Stimulated activated CD4-positive, alpha-beta T cell treated with anti-CD3 and anti-CD28 coated beads, Interleukin-15, amount 100 ng/mL, for 1 hour (primary cell): ENCODE measurements at places on chromosomes 4 and X.
A peak's percentile ranks its signal among the peaks of the same experiment; 100 is the strongest.

DNA sequence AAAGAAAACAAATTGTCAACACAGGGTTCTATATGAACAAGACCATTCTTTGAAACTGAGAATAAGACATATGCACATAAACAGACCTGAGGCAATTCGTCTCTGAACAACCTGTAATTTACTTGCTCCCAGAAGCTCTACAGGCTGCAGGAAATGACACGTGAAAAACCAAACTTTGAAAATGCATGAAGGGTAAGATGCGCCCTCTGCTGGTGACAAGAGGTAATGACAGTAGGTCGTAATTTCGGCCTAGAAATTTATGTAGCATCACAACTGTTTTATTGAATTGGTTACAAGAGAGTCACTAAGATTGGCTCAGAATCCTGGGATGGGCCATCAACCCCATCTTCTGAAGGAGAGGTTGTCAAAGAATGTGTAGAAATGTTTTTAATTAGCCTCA is 276.5 kb downstream of the PPP4R3C start:
- DNase-seq, result no peak

DNA sequence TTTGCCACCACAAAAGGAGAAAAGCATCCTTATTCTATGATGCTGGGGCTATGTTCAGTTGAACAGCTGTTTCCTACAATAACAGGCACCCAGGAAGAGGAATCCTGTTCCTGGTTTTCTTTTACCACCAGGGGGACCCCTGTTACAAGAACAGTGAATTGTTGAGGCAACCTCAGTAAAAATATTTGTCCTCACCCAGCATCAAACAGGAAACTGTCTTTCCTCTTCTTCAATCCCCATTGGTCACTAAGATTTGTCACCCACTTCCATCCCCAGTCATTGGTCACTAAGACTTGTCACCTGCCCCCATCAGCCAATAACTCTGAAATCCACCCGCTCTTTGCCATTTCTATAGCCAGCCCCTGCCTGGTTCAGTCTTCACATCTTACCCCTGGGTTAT is 143.5 kb upstream of the GALNT7 start:
- no peak for DNase-seq

DNA sequence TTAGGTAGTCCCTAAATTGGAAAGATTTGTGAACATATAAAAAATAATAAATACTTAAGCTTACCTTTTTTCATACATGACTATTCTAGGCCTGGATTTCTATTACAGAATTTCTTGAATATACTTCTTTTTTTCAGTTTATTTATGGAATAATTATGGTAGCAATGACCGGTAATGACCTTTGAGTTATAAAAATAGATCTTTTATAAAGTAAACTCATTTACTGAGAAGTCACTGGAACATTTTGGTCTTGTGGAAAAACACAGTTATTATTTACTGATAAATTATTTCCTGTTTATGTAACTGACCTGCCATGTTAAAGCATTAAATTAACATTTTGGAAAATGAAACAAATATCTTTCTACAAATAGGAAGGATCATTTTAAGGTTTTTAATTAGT is 80.4 kb upstream of the RASGEF1B start:
- no peak for DNase-seq

DNA sequence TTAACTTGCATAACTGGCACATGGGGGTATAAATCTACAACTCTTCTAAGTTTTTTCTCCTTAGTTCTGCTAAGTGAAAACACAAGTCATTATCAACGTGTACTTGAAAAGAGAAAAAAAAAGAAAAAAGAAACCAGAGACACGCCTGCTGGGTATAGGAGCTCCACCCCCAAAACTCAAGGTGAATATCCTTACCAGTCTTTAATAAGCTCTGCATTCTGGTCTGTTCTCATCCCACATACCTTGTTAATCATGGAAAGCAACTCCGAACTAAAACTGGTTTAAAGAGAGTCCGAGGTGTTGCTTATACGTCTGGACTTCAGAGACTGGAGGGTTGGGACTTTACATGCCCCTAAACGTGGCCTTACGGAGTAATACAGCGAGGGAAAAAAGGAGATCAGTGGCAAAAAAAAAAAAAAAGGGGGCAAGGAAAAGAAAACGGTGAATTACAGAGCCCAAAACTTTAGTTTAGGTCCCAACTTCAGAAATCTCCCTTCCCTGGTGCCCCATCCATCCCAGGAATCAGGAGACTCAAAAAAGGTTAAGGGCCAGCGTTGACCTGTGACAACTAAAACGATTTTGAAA is 1.0 kb downstream of the PGRMC2 start:
- no peak for DNase-seq

GRCh38 chrX:120536061-120536460 is 24.7 kb downstream of the CUL4B start:
- DNase-seq, result no peak

DNA sequence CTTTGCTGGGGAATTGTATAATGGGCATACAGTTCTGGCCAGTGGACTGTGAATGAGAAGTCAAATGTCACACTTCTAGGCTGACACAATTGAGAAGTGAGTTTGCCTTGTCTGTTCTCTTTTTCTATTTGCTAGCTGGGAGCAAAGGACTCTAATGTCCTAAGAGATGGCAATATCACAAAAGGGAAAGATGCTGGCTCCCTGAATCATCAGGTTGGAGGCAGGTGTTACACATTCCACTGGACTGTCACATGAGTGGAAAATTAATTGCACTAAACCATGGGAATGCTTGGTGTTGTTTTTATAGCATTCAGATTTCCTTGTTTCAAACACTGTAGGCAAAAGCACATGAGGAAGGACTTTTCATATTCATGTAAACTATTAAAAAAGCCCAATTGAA is 388.3 kb downstream of the ADAM29 start:
- DNase-seq, result no peak

DNA sequence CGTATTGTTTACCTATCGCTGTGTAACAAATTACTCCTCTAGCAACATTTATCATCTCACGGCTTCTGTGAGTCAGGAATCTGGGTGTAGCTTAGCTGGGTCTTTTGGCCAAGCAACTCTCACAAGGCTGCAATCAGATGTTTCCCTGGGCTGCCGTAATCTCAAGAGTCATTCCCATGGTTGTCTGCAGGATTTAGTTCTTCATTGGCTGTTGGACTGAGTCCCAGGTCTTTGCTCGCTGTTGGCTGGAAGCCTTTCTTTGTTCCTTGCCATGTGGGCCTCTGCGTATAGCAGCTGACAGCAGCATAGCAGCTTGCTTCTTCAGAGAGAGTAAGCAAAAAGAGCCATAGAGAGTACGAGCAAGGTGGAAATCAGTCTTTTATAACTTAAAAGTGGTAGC is 16.8 kb downstream of the POLR2B start:
- no peak for DNase-seq

DNA sequence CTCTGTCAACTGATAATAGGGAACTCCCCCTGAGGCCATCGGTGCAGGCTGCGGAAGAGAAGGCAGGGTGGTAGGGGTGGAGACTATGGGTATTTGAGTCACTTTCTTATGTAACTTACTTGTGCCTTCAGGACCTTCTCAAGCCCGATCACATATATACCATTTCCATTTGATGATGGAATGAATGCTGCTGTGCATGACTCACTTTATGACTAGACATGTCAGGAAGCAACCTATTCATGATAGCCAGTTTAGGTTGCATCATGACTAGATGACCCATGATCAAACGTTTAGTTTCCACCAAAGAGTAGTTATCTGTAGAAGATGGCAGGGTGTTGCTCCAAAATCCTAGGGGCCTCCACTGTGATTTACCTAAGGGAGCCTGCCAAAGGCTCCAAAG is 435.5 kb downstream of the DTHD1 start:
- no peak for DNase-seq

- DNase-seq, result no peak
Measured at GRCh38 chr4:181319629-181320028, 923.6 kb upstream of the TENM3 start.

GRCh38 chr4:76003620-76004019 is 3.7 kb downstream of the CXCL9 start:
- DNase-seq, result no peak

DNA sequence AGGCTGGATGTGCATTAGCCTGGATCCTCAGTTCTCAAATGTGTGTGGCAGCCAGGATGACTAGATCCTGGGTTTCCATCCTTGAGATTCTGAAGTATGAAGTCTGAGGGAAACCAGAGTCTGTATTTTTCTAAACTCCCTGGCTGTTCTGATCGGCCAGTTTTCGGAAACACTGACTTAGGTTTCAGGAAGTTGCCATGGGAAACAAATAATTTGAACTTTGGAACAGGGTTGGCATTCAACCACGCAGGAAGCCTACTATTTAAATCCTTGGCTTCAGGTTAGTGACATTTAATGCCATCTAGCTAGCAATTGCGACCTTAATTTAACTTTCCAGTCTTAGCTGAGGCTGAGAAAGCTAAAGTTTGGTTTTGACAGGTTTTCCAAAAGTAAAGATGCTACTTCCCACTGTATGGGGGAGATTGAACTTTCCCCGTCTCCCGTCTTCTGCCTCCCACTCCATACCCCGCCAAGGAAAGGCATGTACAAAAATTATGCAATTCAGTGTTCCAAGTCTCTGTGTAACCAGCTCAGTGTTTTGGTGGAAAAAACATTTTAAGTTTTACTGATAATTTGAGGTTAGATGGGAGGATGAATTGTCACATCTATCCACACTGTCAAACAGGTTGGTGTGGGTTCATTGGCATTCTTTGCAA is 67.6 kb downstream of the PDGFRA start:
- DNase-seq, result no peak

- DNase-seq, result no peak
Measured at GRCh38 chr4:77800483-77801259, 18.5 kb downstream of the CNOT6L start.

- DNase-seq, result no peak
Measured at GRCh38 chrX:13028871-13029636, 15.4 kb downstream of the FAM9C start.

- no peak for DNase-seq
Measured at GRCh38 chr4:42411803-42412202, 14.5 kb downstream of the SHISA3 start.

- DNase-seq, result no peak
Measured at GRCh38 chr4:166335256-166335938, 462.4 kb downstream of the TLL1 start.

DNA sequence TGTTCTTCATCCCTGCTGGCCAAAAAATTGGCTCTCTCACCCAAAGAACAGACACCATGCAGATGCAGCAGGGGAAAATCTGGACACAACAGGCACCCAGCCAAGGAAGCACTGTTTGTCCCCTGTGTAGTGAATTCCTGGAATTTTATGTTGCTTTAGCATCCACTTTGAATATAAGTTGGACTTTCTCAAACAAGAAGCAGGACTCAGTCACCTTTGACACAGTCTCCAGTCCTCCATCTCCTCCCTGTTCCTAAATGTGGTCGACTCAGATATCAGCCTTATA is 11.8 kb downstream of the ZNF182 start:
- no peak for DNase-seq

DNA sequence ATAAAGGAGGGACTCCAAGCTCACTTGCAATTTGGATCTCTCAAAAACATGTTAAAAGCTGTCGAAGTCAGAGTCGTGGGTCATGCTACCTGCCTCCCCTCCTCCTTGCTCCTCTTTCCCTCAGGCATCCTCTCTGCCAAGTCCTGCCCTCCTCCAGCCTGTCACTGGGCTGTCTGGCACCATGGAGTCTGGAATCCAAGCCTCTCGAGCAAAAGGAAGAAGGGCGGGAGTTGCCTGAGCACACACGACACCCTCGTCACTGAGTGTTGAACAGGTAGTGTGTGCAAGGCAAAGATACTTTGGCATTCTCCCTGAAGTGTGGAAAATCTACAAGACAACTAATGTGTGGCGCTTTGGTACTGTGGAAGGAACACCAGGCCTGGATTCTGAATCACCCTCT is 62.2 kb downstream of the HAUS3 start:
- DNase-seq, result no peak

- DNase-seq, result no peak
Measured at GRCh38 chr4:22881411-22881810, 188.7 kb downstream of the GBA3 start.

- no peak for DNase-seq
Measured at GRCh38 chr4:182853731-182854330, 63.4 kb downstream of the DCTD start.

GRCh38 chr4:39044364-39044955 is 12.3 kb upstream of the TMEM156 start:
- peak; percentile 93 for DNase-seq

DNA sequence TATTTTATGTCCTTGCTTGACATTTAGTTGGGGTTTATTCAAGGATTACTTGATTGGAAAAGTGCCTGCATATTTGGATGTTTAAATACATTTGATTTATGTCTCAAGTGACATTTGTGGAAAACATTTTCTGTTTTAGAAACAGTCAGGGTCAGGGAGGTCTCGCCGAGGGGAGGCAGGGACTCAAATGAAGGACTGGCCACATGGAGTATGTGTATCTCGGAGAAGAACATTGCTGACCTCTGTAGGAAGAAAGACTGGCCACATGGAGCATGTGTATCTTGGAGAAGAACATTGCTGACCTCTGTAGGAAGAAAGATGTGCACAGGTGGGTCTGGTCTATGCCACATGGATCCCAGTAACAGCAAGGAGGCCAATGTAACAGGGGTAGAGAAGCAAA is 233.6 kb downstream of the TRIML1 start:
- no peak for DNase-seq

- DNase-seq, result no peak
Measured at GRCh38 chr4:109319684-109320083, 17.2 kb upstream of the COL25A1 start.

DNA sequence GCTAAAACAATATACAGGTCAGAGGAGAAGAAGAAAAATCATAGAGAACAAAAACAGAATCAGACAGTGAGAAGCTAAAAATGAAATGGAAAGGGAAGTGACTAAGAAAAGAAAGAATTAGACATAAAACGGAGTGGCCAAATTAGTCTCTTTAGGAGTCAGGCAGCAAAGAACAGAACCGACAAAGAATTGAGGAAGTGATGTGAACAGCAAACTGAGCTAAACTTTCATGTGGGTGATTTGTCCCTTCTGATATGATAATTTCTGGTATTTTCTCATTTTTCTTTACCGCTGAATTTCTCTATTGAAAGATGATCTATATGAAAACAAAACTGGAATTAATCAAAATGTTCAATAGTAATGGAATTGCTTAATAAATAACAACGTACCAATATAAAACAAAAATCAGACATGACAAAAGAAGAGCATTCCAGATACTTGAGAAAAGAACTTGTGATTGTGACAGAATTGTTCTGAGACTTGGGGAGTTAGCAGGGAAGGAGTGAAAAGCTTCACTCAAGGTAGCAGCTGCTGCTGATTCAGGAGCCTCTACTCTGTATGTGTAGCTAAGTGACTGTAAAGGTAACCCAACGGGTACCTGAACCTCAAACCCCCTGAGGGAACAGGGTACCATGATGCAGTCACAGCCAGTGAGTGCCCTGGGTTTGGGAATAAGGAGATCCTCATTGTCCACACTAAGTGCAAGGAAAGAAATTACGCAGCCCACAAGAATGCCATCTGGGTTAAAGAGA is 8.8 kb downstream of the TAPT1 start:
- DNase-seq, result no peak

DNA sequence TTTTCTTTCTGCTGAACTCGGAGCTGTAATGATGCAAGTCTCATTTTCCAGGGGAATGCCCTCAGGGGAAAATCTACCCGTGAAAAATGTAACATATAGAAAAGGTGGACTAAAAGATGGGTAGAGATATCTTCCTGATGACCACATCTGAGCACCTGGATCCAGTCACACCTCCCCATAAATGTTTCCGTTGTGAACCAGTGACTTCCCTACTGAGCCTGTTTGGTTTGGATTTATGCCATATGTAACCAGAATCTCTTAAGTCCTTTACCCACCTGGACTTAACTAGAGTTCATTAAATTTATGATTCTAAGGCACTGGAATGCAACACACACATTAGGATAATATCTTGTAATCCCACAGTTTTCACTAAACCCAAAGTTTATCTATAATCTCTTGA is 171.1 kb downstream of the ZNF330 start:
- DNase-seq, result no peak
